ENCODE measurements at places on chromosomes 5 and 9.

GRCh38 chr5:95962785-95963184 lies 1.1 kb upstream of the ELL2 start:
- DNase-seq, result peak; percentile 5

DNA sequence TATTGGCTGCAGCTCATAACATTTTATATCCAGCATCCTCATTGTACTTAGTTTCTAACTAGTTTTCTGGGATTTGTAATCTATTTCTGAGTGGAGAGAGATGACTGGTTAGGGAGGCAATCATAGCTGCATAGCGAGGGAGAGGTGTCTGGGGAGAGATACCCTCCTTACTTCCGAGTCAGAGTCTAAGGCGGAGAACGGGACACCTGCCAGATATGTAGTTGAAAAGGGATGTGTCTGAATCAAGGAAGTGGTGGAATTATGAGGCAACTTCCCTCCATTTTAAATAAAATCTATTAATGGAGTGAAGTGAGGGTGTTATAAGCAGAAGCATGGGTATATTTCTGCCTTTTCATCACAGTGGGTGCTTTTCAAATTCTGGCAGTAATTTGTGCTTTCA lies 126.5 kb downstream of the MAST4 start:
- DNase-seq, result no peak

DNA sequence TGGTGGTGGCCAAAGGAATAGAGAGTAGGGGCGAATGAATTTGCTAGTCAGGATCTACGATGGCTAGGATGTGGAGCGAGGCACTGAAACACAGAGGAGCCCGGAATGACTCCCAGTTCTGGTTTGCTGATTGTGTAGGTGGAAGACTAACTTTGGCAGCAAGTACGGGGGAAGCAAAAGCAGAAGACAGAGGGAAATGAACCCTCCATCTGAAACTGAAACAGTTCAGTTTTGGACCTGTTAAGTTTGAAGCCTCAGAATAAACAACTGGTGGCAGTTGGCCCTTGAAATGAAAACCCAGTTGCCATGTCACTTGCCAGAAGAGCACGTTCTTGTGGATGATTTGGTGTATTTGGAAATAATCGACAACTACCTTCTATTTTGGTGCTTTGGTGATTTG lies 15.4 kb upstream of the SMIM15 start:
- DNase-seq, result no peak

GRCh38 chr5:158175934-158176481 lies 317.1 kb upstream of the CLINT1 start:
- DNase-seq, result no peak

DNA sequence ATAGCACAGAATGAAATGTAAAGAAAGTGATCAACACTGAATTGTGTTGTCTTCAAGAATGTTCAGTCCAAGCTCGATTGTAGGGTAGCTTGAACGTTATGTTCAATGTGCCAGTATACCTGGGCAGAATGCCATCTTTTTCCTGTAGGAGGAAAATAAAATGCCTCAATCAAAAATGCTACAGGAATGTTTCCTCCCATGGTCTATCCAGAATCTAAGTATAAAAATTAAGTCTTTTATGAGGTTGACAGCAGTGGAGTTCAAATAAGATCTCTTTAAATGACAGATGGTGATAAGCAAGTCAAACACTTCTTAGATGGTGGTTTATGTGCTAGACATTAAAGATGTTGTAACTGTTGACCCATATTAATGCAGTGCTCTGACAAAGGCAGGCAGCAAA lies 488.6 kb downstream of the CSNK1G3 start:
- no peak for DNase-seq

- no peak for DNase-seq
These were observed 56.9 kb downstream of the PDE6A start for GRCh38 chr5:149887622-149888183.

- no peak for DNase-seq
These were observed 104.7 kb upstream of the IER5L start for GRCh38 chr9:129282731-129283211.

DNA sequence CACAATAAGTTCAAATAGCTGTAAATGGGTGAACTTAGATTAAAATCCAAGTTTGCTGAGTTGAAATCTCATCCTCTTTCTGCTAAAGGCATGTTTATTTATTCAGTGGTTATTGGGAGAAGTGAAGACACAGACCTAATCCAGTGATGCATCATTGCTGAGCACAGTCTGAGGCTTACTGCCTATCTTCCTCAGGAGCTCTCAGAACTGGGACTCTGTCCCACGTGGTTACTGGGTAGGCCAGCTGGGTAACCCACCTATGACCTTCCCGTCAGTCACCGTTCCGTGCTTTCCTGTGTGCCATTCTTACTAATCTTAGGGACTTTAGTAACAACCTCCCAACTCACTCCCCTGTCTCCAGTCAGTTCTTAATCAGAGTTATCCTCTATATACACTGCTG lies 226.8 kb upstream of the ATP10B start:
- no peak for DNase-seq

DNA sequence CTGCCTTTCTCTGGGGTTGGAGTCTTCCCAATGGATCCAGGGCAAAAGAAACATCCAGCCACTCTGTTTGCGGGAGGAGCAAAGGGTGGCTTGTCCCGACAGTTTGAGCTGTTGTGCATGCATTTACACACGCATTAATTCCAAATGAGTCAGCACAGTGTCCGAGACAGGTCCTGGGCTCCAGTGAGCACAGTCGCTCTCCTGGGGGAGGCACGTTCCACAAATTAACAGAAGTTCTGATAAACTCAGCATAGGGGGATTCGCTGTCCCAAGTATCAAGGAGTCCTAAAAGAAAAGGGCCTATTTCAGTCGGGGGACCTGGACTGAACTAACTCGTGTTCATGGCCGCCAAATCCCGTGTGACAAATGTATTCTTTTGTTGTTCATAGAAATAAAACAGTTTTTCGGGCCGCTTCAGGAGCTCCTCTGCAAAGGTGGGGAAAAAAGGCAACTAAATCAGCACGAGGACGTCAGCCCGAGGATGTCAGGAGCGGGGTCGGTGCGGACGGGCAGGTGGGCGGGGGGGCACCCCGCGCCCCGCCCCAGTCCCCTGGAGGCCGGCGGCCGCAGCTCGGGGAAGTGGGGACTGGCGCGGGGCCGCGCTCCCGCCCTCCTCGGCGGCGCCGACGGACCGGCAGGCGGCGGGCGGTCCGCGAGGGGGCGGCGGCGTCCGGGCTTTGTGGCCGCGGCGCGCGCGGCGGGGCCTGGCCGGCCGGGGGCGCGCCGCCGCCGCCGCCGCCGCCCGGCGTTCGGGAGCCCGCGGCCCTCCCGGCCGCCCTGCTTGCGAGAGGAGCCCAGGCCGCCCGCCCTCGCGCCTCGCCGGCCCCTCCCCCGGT lies at the start of gene MSANTD3:
MSANTD3 (plus strand) TSS at position 614 of the 836 bp plus-strand sequence. CDS start 14,796 bp downstream, outside the sequence.
- peak; percentile 48 for DNase-seq

GRCh38 chr9:129471201-129472019 lies 149.5 kb downstream of the C9orf50 start:
- DNase-seq, result no peak

GRCh38 chr5:66653325-66653724 lies 57.1 kb downstream of the MAST4 start:
- DNase-seq, result no peak

DNA sequence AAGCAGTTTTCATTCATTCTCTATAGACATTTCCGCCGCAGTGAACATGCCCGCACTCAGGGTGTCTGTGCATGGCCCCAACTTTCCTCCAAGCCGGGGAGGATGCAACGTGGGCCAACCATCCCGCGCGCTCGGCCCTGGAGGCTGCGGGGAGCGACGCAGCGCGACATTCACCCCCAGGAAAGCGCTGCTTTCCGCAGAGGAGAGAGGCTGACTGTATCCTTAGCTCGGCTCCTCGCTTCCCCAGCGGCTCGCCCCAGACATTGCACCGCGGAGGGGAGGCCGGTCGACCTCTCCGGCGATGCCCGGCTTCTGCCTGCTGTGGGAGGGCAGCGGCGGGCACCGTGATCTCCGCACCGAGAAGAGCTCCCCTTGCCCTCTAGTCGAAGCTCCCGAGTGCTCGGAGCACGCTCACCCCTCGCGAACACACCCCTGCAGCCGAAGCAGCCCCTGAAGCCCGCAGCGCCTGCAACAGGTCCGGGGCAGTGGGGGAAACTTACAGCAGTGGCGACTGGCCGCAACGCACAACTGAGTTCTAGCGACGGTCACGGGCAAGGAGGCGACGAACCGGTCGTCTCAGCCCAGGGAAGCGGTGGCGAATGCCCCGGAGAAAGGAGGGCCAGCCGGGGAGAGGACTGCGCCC lies 600 bp downstream of the ENC1 start:
- peak; percentile 14 for DNase-seq

GRCh38 chr9:34723141-34723540 lies 13.2 kb upstream of the CCL21 start:
- no peak for DNase-seq

GRCh38 chr5:103589357-103589756 lies 26.8 kb upstream of the NUDT12 start:
- no peak for DNase-seq

DNA sequence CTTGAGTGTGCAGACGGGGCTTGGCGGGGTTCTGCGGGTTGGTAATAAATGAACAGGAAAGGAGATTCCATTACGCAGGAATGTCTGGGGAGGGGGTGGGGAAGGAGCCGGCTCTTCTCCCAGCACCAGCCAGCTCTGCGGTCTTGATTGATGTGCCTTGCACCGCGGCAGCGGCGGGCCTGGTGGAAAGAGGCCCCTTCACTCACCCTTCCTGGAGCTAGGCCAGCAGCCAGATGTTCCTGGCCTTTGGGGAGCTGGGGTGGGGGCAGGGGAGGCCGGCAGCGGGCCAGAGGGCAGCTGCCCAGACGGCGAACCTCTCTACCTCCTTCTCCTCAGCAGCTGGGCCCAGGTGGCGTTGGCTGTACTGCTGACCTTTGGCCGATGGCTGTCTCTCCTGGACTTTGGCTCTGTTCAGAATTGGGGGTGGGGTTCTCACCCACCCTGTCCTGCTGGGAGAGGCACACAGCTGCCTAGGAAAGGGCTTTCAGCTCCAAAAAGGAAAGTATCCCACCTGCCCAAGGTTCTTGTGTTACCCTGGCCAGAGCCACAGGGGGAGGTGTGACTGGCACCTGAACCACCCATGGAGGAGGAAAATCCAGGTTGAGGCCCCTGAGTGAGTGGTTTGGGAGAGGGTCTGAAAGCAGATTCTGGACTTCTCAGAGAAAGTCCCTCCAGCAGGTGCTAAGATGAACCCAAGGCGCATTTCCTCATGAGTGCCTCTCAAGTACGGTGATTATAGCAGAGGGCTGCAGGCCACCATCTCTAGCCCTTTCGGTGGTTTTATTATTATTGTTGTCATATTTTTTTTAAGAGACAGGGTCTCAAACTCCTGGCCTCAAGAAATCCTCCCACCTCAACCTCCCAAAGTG lies 58.0 kb upstream of the SYNPO start:
- no peak for DNase-seq

DNA sequence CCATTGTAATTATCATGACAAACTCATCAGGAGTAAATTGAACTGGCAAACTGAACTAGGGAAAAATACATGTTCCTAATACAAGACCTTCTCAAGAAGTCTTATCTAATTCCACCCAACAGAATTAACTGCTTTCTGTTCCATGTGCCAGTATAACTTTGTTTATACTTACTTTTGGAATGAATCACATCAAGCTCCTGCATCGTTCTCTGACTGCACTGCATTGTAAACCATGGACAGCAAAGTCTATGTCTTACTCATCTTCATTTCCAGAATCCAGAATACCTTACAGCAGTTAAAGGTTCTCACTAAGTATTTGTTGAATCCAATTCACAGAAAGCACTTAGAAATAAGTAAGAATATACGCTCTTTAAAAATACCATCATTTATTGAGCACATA lies 102.8 kb downstream of the PLK2 start:
- no peak for DNase-seq

DNA sequence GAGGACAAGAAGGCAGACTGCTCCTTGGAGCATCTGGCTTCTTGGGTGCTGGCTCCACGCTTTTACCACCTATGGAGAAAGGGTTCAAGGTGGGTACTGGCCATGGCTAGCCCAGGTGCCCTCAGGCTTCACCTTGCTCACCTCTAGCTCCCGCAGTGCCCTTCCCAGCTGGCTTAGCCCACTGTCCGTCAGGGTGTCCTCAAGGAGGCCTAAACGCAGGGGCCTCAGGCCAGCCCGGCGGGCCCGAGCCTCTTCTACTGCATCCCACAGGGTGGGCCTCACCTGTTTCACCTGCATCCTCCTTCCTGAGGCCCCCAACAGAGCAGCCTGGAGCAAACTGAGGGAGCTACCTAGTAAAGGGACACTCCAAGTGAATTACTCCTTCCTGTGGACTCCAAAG lies 9.1 kb downstream of the SLC35A4 start:
- no peak for DNase-seq

DNA sequence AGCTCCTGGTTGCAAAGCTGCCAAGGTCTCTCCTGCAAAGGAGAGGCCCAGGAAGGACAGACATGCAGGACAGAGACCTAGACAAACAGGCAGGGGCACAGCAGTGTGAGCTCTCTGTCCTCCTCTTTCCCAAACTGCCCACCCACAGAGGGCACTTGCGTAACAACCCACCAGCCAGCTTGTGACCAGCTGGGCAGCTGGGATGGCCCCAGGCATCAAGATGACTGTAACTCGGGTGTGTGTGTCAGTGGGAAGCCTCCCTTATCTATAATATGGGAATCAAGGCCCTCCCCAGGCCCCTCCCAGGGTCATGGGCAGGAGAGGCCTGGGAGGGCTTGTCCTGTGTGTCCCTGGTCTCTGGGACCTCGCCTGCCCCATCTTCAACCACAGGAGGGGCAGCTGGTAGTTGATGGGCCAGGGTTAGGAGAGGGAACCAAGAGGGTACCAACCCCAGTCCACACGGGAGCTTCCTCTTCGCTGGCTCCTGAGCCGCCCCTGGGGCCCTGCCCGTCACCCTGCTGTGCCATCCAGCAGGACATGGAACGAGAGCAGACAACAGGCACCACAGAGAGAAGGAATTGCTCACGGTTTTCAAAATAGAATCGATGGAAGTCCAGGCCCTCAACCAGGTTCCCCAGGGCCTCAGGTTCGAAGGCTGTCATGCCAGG lies 37.9 kb downstream of the SLC6A7 start:
- no peak for DNase-seq

GRCh38 chr5:149338364-149338763 lies 6.9 kb upstream of the GRPEL2 start:
- DNase-seq, result no peak

GRCh38 chr5:38551030-38552017 lies 5.1 kb downstream of the LIFR start:
- DNase-seq, result no peak

DNA sequence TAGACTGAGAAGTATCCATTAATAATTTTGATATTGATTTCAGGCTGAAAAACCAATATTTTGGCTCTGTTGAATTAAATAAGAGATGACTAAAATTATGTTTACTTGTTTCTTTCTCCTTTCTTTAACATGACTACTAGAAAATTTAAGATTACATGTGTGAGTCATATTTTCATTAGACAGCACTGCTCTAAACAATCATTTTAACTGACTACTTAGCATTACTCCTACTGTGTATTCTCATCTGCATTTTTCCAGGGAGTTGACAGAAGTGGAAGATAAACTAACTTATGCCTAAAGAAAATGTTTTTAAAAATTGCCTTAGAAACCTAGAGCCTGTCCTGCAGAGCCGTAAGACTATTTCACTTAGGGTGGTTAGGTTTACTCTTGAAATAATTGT lies 29.1 kb downstream of the TNC start:
- DNase-seq, result no peak

All from CD4-positive, alpha-beta T cell treated with Interleukin-2 at 100 ng/mL for 4 hours (primary cell).